ENCODE measurements at places on chromosomes 16 and 17.

DNA sequence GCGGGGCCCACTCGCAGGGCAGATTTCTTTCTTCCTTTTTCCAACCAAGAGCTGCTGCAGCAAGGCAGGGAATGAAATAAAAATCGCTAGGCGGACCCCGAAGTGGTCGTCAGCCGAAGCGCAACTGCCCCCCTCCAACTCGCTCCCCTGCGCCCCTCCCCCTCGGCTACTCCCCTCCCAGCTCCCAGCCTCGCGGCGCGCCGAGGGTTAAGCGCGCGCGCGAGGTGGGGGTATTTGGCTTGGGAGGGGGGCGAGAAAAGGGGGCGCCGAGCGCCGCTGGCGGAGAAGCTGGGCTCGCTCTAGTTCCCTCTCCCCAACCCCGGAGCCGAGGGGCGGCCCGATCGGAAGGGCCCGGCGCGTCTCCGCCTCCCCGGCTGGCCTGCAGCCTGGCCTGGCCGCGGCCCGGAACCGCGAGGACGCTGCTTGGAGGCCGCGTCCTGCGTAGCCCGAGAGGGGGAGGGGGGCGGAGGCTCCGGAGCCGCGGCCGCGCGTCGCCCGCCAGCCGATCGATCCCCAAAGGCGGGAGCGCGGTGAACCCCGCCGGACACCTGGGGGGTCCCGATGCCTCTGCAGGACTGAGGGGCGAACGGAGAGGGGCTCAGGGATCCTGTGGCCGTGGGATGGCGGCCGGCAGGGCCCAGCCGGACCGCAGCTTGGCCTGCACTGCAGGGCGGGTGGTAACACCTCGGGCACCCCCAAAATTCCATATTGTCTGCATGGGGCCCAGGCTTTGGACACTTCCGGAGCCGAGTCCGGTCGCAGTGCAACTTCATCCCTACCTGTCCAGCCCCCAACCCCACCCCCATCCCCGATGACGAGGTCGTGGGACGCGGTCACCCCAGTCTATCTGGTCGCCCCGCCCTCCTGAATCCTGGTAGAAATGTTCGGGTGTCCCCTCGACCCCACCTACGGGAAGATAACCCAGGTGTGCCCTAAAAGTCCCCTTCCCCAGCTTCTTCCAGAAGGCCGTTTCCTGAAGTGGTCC is 4.9 kb upstream of the CBX4 start:
- DNase-seq: peak; percentile 78

DNA sequence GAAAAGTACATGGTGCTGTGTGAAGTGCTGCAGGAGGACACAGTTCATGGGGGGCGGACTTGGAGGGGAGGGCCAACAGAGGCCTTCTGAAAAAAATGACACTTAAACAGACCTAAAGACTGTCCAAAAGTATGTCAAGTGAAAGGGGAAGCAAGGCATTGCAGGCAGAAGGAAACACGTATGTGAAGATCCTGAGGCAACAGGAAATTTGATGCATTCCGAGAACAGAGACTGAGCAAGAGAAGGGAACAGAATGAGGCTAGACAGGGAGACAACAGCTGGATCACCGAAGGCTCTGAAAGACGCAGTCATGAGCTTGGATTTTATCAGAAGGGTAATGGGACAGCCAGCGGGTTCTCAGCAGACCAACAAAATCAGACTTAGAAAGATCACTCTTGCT is 1.1 kb downstream of the IFT20 start:
- no peak for DNase-seq

- no peak for DNase-seq
These were observed 8.1 kb downstream of the MRM1 start for GRCh38 chr17:36609498-36609862.

- DNase-seq: no peak
These were observed 1.7 kb downstream of the PRKAR1A start for GRCh38 chr17:68513932-68514331.

DNA sequence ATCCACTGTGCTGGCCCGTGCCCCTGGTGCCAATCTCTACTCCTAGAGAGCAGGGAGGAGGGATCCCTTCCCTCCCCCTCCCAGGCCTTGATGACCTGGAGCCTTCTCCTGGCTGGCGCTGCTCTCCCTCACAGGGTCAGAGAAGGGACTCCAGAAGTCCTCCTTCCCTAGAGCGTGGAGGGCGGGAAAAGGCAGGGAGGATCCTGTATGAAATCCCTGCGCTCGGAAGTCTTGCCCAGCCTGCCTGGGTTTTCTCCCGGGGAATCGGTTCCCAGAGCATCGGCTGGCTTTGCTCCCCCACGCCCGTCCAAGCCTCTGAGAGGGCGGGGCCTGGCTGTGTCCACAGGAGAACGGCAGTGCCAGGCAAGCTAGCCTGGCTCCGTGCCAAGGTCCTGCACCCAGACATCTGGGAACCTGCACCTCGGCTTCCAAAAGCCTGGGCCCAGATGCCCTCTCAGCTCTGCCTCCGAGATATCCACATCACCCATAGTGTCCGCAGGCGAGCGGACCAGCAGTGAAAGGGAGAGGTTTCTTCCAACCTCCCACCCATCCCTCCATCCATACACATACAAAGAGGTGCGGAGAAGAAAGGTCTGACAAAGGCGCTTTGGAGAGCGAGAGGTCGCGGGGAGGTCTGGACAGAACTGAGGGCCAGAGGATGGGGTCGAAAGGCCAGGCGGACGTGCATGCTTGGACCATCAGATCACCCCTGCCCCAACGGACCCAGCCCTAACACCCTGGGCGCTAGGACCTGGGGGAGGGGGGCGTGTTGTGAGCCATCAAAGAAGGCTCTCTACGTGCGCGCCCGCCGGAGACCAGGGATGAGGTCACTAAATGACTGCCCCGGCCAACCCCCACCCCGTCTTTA is 1.1 kb downstream of the MPP2 start:
- DNase-seq: peak; percentile 73

- no peak for DNase-seq
These were observed at the start of gene DNAH3 for GRCh38 chr16:21150375-21151001. Gene DNAH3 (minus strand): TSS chr16:21150846. CDS start chr16:21150319, 527 bp downstream.

DNA sequence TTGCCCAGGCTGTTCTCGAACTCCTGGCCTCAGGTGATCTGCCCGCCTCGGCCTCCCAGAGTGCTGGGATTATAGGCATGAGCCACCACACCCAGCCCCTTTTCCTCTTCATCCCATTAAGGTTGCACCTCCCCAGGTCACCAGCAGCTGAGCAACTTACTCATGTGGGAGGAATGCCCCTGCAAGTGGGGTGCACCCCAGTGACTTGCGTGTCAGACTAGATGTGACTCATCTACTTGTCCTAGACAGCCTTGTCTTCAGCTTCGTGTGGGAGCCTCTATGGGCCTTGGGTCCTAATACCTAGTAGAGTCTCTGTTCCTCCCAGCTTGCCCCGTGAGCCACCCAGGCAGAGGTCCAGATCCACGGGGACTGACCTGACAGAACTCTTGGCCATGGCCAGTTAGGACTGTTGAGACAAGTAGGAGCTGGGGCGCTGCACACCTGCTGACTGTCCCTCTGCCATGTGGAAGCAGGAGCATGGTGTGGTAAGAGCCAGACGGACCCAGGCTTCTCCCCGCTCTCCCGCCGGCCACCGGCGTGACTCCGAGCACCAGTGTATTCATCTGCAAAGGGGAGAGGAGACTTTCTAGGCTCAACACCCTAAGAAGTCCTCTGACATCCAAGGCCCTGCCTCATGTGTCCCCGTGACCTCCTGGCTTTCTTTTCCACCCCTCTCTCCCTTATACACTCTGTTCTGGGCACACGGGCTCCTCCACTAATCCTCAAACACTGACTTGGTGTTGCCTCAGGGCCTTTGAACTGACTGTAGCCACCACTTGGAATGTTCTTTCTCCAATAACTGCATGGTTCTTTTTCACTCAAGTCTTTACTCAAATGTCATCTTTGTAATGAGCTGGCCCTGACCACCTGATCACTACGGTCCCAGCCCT is 11.6 kb upstream of the CBX4 start:
- DNase-seq: no peak
